Memory B cell (primary cell): ENCODE measurements at places on chromosomes 7 and 10.

- H3K36me3 ChIP-seq: peaks cover 4% of the 10 kb centered on the region
- no peak overlapping the region for H3K27ac ChIP-seq
- H3K27me3 ChIP-seq: peaks cover 13% of the 10 kb centered on the region
- no peak overlapping the region for H3K4me3 ChIP-seq
- DNase-seq: no peak
Measured at GRCh38 chr10:48516911-48517310, 88.0 kb downstream of the ARHGAP22 start.

- H3K27me3 ChIP-seq: no peaks in the 10 kb centered on the region
- no peak overlapping the region for H3K27ac ChIP-seq
- no peaks in the 10 kb centered on the region for H3K36me3 ChIP-seq
- DNase-seq: no peak
- H3K4me1 ChIP-seq: no peaks in the 10 kb centered on the region
- no peak overlapping the region for H3K4me3 ChIP-seq
Measured at GRCh38 chr7:120583899-120584586, 273.9 kb downstream of the TSPAN12 start.

- no peak for DNase-seq
- H3K4me1 ChIP-seq: no peaks in the 10 kb centered on the region
- H3K36me3 ChIP-seq: no peaks in the 10 kb centered on the region
- peaks cover 12% of the 10 kb centered on the region for H3K27me3 ChIP-seq
- H3K27ac ChIP-seq: no peak overlapping the region
Measured at GRCh38 chr10:97898429-97898828, 48.8 kb downstream of the GOLGA7B start.

GRCh38 chr7:47889723-47890122, 58.5 kb downstream of the PKD1L1 start:
- H3K4me3 ChIP-seq: no peak overlapping the region
- peaks cover 8% of the 10 kb centered on the region for H3K27me3 ChIP-seq
- DNase-seq: no peak
- no peaks in the 10 kb centered on the region for H3K36me3 ChIP-seq
- H3K4me1 ChIP-seq: no peaks in the 10 kb centered on the region
- no peak overlapping the region for H3K27ac ChIP-seq

GRCh38 chr7:52758356-52758755, 277.1 kb upstream of the POM121L12 start:
- no peaks in the 10 kb centered on the region for H3K4me1 ChIP-seq
- no peak overlapping the region for H3K27ac ChIP-seq
- no peaks in the 10 kb centered on the region for H3K27me3 ChIP-seq
- H3K4me3 ChIP-seq: no peak overlapping the region
- H3K36me3 ChIP-seq: no peaks in the 10 kb centered on the region
- DNase-seq: no peak

DNA sequence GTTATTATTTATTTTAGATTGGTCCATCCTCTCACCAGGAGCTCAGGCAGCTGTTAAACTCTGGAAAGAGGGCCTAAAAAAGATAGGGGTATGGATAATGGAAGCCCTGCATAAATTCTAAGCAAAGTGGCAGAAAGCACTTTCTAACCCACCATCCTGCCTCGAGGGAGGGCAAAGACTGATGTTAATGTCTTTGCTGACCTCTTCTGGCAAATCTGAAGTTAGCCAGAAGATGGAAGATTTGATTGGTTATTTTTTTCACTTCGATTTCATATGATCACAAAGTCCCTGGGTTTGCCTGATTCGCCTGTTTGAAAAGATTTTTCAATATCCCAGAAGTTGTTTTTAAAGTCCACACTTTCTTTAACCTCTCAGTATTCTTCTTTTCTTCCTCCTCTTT, 24.8 kb downstream of the OR9A2 start:
- peaks cover 8% of the 10 kb centered on the region for H3K4me1 ChIP-seq
- DNase-seq: no peak
- no peaks in the 10 kb centered on the region for H3K36me3 ChIP-seq
- H3K27ac ChIP-seq: no peak overlapping the region
- no peaks in the 10 kb centered on the region for H3K27me3 ChIP-seq
